Head of caudate nucleus (tissue), 42 donors: ENCODE measurements at places on chromosomes 5 and 9.

GRCh38 chr9:81690251-81690851 is 1.0 kb upstream of the TLE1 start:
- DNase-seq: peak; percentile 57

DNA sequence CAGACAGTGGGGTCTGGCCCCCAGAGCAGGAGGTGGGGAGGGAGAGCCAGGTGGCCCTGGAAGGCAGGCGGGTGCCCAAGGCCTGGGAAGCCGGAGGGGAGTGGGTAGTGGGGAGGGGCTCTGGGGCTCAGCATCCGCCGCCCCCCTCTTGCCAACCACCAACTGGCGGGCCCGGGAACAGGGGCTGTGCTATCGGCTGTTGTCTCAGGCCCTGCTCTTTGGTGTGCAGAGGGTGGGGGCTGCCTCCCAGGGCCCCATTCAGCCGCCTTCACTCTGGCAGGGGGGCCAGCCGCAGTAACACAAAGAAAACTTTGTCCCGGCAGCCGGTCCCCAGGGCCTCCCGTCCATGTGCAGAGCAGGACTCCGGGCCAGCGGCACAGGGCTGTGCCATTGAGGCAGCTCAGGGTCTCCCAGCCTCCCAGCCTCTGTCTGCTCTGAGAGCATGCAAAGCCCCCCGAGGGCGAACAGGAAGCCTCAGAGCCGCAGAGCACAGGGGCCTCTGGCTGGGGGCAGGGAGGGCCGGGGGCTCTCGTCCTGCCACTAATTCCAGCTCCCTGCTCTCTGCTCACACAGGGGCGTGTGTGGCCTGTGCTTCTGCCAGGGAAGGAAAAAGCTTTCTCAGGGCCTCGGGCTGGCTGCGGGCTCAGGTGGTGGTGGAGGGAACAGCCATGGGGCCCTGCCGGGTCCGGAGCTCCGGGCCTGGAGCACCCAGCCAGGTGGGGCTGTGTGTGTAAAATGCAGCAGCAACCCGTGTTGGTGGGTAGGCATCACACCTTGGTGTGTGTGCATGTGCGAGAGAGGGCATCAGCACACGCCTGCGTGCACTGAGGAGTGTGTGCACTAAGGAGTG is 54.2 kb upstream of the NOTCH1 start:
- DNase-seq: peak; percentile 77

GRCh38 chr5:123752552-123753179 is 240.7 kb downstream of the CSNK1G3 start:
- no peak for DNase-seq

- no peak for DNase-seq
Observed at GRCh38 chr5:7828269-7828668, 22.7 kb downstream of the CFAP90 start.

DNA sequence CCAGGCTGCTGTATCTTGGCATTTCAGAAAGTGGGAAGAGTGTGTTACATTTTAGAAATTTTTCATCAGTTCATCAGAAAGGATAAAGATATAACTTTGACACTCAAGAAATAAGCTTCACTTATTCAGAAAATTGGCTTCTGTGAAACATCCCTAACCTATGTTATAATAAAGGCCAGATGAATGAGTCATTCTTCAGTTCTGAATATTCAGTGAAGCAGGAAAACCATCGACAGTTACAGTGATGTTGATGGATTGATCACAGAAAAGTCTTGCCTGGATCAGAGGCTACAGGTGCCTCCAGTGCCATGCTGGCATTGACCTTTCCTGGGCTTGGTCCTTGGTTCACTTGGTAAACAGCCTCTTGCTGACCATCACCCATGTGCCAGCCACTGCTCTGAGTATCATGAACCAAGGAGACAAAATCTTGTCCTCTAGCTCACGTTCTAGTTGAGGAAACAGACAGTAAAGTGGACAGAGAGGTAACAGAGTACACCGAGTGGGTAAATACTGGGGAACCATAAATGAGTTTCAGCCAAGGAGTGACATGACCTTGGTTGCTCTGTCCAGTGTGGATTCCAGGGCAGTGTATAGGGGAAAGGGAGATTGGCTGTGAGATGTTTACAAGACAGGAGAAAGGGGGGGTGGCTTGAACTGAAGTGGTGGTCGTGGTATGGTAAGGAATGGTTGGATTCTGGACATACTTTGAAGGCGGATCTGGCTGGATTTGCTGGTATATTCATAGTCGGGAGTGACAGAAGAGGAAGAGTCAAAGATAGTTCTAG is 98.6 kb downstream of the AMBP start:
- no peak for DNase-seq

GRCh38 chr9:87346061-87346665 is 151.5 kb upstream of the DAPK1 start:
- peak; percentile 61 for DNase-seq

- no peak for DNase-seq
Observed at GRCh38 chr5:141603923-141604717, 14.7 kb downstream of the DIAPH1 start.

GRCh38 chr5:90807496-90807895 is 248.9 kb downstream of the ADGRV1 start:
- no peak for DNase-seq

- peak; percentile 8 for DNase-seq
Observed at GRCh38 chr9:138099803-138100598, 222.4 kb downstream of the CACNA1B start.

- no peak for DNase-seq
Observed at GRCh38 chr9:137267933-137268355, 9.6 kb upstream of the TOR4A start.

- DNase-seq: no peak
Observed at GRCh38 chr5:50435168-50435567, 5.9 kb downstream of the EMB start.

DNA sequence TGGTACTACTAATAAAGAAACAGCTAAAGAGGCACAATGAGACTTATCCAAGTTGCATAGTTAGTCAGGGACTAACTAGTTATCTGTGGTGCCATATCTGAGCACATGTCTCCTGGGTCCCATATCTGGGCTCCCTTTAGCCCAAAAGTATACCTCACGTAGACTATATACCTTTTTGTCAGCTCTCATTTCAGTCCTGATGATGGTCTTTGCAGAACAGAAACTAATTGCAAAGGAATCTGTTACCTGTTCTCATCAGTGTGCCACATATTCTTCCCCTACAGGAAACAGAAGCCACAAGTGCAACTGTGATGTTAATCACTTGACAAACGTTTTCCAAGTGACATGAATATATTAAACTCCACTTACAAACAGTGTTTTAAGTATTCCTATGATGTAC is 395.2 kb downstream of the KIAA0825 start:
- no peak for DNase-seq
